WTC11 (cell line): ENCODE measurements at places on chromosomes 2 and 18. TPM values are rescaled to one million over a fixed set of nuclear protein-coding genes. Genes with fewer than 3 reads are reported as not detected.

- H3K36me3 ChIP-seq: peaks cover 23% of the 10 kb centered on the region
- no peaks in the 10 kb centered on the region for H3K27me3 ChIP-seq
- DNase-seq: no peak
- peaks cover 6% of the 10 kb centered on the region for H3K4me1 ChIP-seq
These were observed 76.4 kb upstream of the CD226 start for GRCh38 chr18:70024093-70024492.

DNA sequence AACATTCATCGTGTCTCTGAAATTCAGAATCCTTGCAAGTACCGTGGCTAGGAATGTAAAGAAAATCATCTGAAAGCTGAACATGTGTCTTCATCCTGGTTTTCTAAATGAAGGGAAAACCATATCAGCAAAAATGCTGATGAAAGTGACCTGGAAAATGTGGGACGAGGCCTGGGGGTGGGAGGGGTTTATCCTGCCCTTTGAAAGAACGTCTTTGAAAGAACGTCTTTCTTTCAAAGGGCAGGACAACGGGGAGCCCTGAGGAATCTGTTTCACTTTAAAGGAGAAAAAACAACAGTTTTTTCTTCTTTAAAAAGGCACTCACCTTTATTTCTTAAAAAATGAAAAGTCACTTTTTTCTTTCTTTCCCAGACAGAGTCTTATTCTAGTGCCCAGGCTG, 185.2 kb downstream of the ALPK2 start:
- no peaks in the 10 kb centered on the region; the same call in 1 of the 2 replicates for H3K27me3 ChIP-seq
- no peak overlapping the region for H3K27ac ChIP-seq
- no peak overlapping the region for H3K4me3 ChIP-seq
- H3K36me3 ChIP-seq: no peaks in the 10 kb centered on the region

Gene LYPD1
- total RNA-seq: 2.8 to 4.7 TPM (median 4.1 TPM) in 3 replicates

DNA sequence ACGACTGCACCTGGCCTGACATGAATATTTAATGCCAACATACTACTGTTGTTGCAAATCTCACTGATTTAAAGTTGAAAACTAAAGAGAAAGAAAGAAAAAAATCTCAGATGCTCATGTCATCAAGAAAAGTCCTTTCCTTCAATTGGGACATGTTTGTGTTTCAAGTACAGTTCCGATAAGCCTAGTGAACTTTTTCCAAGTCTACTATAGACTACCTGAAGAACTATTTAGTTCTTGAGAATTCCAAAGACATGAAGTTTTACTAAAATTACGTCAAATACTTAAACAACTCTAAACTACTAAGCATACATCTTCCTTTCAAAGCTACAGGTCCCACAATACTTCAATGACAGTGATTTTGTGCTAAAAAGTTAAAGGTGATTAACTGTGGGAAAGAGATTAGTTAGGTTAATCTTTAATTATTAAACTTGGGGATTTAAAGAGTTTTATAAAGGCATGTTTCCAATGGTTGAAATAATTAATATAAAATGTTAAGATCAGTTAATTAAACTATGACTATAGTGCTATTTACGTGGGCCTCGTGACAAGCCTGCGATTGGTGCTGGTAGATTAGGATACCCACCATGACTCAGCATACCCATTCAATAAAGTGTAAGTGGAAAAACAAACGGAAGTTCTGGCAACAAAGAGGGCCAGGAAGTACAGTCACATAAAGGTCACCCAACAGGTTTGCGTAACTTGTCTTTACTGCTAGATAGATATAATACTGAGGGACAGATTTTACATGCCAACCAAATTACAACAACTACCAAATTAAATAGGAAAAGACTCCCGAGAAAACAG, 55.5 kb downstream of the SEPTIN10 start:
- peak overlapping the region; percentile 73 for H3K27ac ChIP-seq
- no peak for DNase-seq
- H3K4me1 ChIP-seq: peaks cover 9% of the 10 kb centered on the region
- H3K36me3 ChIP-seq: peaks cover 40% of the 10 kb centered on the region
- H3K4me3 ChIP-seq: no peak overlapping the region
- H3K27me3 ChIP-seq: no peaks in the 10 kb centered on the region

Gene ALK
- 0.09 to 0.11 TPM in 2 of 3 replicates, not detected in the other for total RNA-seq

Gene MYO3B
- 0.44 to 0.62 TPM (median 0.50 TPM) in 3 replicates for total RNA-seq

- DNase-seq: peak; percentile 27
- no peaks in the 10 kb centered on the region for H3K27me3 ChIP-seq
- peak overlapping the region; percentile 91 for H3K27ac ChIP-seq
- H3K4me1 ChIP-seq: peaks cover 76% of the 10 kb centered on the region
These were observed 99.5 kb downstream of the TCF4 start for GRCh38 chr18:55488473-55488872.

DNA sequence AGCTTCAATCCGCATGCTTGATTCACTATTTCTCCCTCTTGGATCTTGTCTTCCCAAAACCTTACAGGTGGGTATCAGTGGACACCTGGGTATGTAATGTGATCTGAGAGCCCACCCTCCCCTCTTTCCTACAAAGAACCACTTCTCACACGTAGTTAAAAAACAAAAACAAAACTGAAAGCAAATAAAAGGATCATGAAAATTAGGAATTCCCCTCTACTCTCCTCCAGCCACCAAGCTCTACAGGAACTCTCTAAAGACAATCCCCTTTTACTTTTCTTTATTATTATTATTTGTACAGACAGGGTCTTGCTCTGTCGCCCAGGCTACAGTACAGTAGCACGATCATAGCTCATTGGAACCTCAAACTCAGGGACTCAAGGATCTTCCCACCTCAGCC, 40.8 kb upstream of the MYO1B start:
- no peak overlapping the region for H3K4me3 ChIP-seq
- H3K27ac ChIP-seq: no peak overlapping the region
- no peak for DNase-seq
- no peaks in the 10 kb centered on the region for H3K36me3 ChIP-seq

DNA sequence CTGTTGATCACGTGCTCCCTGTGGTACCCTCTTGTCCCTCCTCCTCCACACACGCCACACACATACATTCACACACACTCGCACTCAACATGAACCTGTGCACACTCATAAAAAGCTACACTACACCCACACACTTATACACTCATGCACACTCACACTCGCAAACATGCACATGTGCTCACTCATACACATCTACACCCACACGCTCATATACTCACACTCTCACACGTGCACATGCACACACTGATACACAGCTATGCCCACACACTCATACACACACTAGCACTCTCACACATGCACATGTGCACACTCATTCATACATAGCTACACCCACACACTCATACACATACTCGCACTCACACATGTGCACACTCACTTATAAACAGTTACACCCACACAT, 113.6 kb downstream of the LRATD1 start:
- H3K36me3 ChIP-seq: no peaks in the 10 kb centered on the region
- H3K27me3 ChIP-seq: no peaks in the 10 kb centered on the region
- H3K4me3 ChIP-seq: no peak overlapping the region
- H3K27ac ChIP-seq: no peak overlapping the region
- H3K4me1 ChIP-seq: no peaks in the 10 kb centered on the region
- DNase-seq: no peak

- no peak overlapping the region for H3K4me3 ChIP-seq
- no peaks in the 10 kb centered on the region; the same call in 1 of the 2 replicates for H3K27me3 ChIP-seq
- H3K4me1 ChIP-seq: peaks cover 19% of the 10 kb centered on the region
These were observed 187.0 kb downstream of the MREG start for GRCh38 chr2:215826376-215826775.

GRCh38 chr2:47034973-47035609, 119.5 kb upstream of the MCFD2 start:
- DNase-seq: no peak
- no peaks in the 10 kb centered on the region for H3K27me3 ChIP-seq
- H3K36me3 ChIP-seq: no peaks in the 10 kb centered on the region
- H3K4me1 ChIP-seq: peaks cover 22% of the 10 kb centered on the region
- H3K4me3 ChIP-seq: no peak overlapping the region

- no peak overlapping the region for H3K27ac ChIP-seq
- H3K4me3 ChIP-seq: no peak overlapping the region
- no peak for DNase-seq
- H3K4me1 ChIP-seq: peaks cover 21% of the 10 kb centered on the region
- H3K27me3 ChIP-seq: peaks cover 3% of the 10 kb centered on the region
These were observed 174.5 kb upstream of the MGAT5 start for GRCh38 chr2:134079373-134079772.

Gene SULT1C4
- total RNA-seq: 4.3 to 4.9 TPM (median 4.6 TPM) in 3 replicates

DNA sequence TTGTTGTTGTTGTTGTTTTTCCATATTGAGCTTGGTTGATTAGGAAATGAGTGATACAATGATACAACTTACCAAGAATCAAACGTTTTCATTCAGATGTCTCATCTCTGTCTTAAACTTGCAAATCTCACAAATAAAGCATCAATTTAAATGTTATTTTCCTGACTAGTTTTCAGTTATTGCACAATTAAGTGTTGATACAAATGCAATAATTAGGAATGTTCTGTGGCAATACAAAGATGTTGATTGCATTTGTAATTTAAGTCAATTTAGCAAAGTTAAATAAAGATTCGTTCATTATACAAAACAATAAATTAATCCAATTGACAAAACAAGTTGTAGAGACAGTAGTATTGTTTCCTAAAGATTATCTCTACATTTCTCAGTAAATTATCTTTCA, 392.3 kb upstream of the ZNF804A start:
- H3K36me3 ChIP-seq: no peaks in the 10 kb centered on the region
- no peak overlapping the region for H3K4me3 ChIP-seq
- DNase-seq: no peak
- no peaks in the 10 kb centered on the region for H3K27me3 ChIP-seq
